ENCODE measurements at places on chromosomes 13 and 19. TPM values are rescaled to one million over a fixed set of nuclear protein-coding genes. Genes with fewer than 3 reads are reported as not detected.

The ONECUT3 gene
- total RNA-seq = not detected

The NLRP9 gene
- total RNA-seq = not detected

The RFXANK gene
- total RNA-seq = 36.6 TPM

The TRAPPC2B gene
- total RNA-seq = 23.1 TPM

DNA sequence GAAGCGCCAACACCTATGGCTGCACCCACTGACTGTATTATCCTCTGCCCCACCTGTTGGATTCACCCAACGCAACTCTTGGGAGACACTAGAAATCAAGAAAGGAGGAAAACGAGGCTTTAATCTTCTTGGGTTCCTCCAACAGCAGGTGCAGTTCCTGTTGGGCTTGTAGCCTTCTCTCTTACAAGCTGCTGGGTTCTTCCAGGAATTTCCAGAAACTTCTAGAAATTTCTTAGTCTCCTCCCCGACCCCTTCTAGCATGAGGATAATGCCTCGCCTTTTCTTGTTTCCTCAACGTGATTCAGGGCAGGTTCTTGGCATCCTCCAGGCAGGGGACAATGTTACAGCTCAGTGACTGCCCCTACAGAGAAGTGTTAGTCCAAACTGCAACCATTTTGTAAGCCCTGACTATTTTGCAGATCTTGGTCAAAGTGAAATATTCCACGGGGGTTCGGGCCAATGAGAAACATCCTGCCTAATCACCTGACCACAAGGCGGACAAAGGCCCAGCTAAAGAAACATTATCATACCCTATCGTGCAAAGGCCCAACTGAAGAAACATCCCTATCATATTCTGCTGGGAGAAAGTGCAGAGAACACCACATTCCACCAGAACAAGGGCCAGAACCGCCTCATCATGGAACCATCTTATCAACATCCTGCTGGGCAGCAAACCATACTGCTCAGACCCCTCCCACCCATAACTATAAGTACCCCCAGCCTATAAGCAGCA lies 614 bp upstream of the PNMA8A start:
- no peaks in the 10 kb centered on the region for H3K4me1 ChIP-seq
- H3K27me3 ChIP-seq = no peaks in the 10 kb centered on the region
- H3K4me3 ChIP-seq = peak overlapping the region; percentile 36
- H3K36me3 ChIP-seq = no peaks in the 10 kb centered on the region
- peak overlapping the region; percentile 79 for H3K27ac ChIP-seq

GRCh38 chr19:1052349-1052975 lies 12.6 kb downstream of the ABCA7 start:
- H3K4me3 ChIP-seq = no peak overlapping the region
- no peaks in the 10 kb centered on the region for H3K4me1 ChIP-seq
- H3K27ac ChIP-seq = no peak overlapping the region
- DNase-seq = no peak
- H3K27me3 ChIP-seq = no peaks in the 10 kb centered on the region

DNA sequence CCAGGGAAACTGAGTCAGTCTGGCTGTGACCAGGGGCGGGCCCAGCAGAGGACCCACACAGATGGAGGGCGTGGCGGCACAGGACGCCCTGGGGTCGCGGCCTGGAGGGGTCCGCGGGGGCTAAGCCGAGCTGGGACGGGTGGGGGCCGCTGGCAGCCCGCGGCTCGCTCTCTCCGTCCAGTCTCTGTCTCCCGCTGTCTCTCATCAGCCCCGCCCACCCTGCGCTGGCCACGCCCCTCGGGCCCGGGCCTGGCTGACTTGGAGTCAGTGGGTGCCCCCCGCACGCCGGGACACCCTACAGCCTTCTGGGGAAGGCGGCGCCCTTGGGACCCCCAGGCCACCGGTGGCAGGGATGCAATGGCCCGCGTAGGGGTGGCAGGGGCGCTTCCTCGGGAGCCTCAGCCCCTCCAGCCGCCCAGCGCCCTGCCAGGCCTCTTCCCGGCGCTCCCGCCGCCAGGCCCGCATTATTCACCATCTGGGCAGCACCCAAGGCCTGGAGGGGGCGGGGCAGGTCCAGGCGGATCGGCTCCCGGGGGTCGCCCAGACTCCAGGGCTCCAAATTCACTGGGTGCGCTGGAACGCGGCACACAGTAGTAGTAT lies at the start of gene TBXA2R:
TBXA2R (minus strand) TSS at position 186 of the 600 bp plus-strand sequence. CDS start 6,241 bp downstream, outside the sequence.
- no peaks in the 10 kb centered on the region for H3K27me3 ChIP-seq
- DNase-seq = peak; percentile 76
- peak within 1 kb of the TSS; percentile 42 for H3K4me3 ChIP-seq
- H3K27ac ChIP-seq = peak within 1 kb of the TSS; percentile 79

- peak overlapping the region; percentile 67 for H3K4me3 ChIP-seq
- no peaks in the 10 kb centered on the region for H3K27me3 ChIP-seq
- H3K36me3 ChIP-seq = peaks cover 57% of the 10 kb centered on the region
Observed at GRCh38 chr19:18009412-18010066, 1.6 kb downstream of the ARRDC2 start.

DNA sequence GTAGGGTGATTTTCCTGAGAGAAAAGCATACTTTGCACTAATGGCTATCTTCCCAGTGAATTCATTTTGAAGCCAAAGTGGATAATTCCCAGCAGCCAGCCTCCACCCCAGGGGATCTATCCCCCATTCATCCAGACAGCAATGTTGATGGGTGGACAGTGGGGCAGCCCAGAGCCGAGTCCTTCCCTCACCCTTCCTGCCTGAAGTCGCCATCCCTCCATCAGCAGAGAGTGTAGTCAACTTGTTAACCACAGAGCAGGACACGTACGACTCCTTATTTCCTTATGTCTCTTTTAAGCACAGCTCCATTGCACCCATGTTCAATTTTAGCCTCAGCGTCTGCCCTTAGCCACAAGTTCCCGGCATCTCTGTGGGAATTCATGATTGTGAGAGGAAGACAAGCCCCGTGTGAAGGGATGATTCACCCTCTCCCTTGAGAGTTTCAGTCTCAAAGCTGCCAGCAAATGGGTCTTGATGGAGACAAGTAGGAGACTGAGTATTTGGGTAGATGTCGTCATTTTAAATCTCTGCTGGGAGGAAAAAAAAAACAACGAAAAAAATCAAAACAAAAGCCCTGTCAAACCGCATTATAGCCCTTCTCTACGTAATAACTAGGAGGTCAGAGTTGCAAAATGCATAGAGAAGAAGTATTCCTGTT lies 58.3 kb upstream of the MEDAG start:
- no peak overlapping the region for H3K4me3 ChIP-seq
- no peak for DNase-seq
- no peaks in the 10 kb centered on the region for H3K36me3 ChIP-seq
- no peaks in the 10 kb centered on the region for H3K4me1 ChIP-seq
- no peaks in the 10 kb centered on the region for H3K27me3 ChIP-seq
- peak overlapping the region; percentile 58 for H3K27ac ChIP-seq

DNA sequence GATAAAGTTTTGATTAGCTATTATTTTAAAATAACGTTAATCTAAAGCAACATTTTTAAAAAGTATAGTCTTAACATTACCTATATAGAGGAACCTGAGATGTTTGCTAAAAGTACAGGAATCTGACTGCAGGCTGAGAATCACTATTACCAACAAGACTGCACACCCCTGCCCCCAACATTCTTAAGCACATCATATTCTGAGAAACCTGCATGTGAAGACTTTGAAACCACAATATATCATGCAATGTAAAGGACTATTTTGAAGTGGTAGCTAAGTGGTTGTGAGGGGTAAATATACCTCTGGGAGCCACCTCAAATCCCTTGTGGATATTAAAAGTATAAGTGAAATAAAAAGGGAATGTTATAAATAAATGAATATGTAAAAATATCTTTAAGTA lies 119.0 kb upstream of the KLF12 start:
- H3K4me3 ChIP-seq = no peak overlapping the region
- DNase-seq = no peak
- H3K4me1 ChIP-seq = no peaks in the 10 kb centered on the region
- no peaks in the 10 kb centered on the region for H3K27me3 ChIP-seq
- no peaks in the 10 kb centered on the region for H3K36me3 ChIP-seq

- H3K4me1 ChIP-seq = no peaks in the 10 kb centered on the region
- H3K4me3 ChIP-seq = no peak overlapping the region
- no peak overlapping the region for H3K27ac ChIP-seq
- no peaks in the 10 kb centered on the region for H3K36me3 ChIP-seq
- H3K27me3 ChIP-seq = no peaks in the 10 kb centered on the region
Observed at GRCh38 chr19:7401694-7402093, 53.0 kb downstream of the ARHGEF18 start.

GRCh38 chr13:109331011-109331433 lies 455.4 kb downstream of the IRS2 start:
- H3K36me3 ChIP-seq = no peaks in the 10 kb centered on the region
- no peak overlapping the region for H3K27ac ChIP-seq
- H3K4me3 ChIP-seq = no peak overlapping the region
- no peaks in the 10 kb centered on the region for H3K27me3 ChIP-seq

- no peaks in the 10 kb centered on the region for H3K27me3 ChIP-seq
- no peak overlapping the region for H3K4me3 ChIP-seq
- no peak for DNase-seq
- H3K4me1 ChIP-seq = no peaks in the 10 kb centered on the region
- no peaks in the 10 kb centered on the region for H3K36me3 ChIP-seq
Observed at GRCh38 chr13:38866649-38867048, 124.0 kb downstream of the STOML3 start.

Data from right atrium auricular region (tissue), 2 donors.